ENCODE measurements at places on chromosomes 1 and 21.

- DNase-seq, result no peak
Measured at GRCh38 chr1:55061706-55062321, 22.5 kb downstream of the PCSK9 start.

DNA sequence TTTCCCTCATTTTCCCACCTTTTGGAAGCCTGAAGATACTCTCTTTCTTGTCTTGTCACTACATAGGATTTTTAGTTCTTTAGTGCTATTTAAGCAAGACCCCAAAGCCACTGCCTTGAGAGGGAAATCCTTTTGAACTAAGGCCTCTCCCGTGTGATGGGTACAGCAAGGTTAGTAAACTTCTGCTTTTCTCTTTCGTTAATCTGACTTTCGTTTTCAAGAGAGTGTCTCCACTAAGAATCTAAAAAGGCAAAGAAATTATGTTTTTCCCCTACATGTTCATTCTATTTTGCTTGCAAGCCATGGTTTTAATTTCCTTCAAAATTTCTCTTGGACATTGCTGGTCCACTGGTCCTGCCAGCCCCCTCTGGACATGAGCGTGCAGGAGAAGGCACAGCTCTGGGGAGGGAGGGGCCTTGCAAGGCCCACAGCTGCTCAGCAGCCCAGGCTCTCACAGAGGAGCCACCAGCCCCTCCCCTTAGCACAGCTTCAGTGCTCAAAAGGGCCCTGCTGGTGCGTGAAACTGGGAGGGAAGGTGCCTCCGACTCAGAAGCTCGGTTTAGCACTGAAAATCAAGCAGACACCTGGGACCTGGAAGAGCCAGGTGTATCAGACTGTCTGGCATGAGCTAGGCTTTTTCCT, 210.9 kb upstream of the GALNT2 start:
- peak; percentile 12 for DNase-seq

GRCh38 chr1:212507369-212507768, 74.6 kb downstream of the NENF start:
- no peak for DNase-seq

- DNase-seq, result no peak
Measured at GRCh38 chr21:42040411-42041180, 30.4 kb upstream of the ZBTB21 start.

DNA sequence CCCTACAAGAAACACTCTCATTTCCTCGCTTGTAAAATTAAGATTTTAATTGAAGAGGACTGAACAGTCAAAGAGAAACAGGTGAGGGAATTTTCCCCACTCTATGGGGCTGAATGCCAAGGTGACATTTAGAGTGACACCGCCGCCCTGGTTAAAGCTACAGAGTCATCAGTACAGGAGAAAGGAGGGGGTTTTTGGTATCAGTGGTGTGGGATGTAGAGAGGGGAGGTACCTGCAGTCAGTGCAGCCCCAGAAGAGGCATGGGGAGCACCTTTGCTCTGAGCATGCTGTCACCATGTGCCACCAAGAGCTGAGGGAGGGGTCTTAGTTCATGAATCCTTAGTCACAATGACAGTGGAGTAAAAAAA, 2.8 kb downstream of the DIRAS3 start:
- DNase-seq, result no peak

- DNase-seq, result no peak
Measured at GRCh38 chr21:37206496-37206895, 60.6 kb downstream of the VPS26C start.

DNA sequence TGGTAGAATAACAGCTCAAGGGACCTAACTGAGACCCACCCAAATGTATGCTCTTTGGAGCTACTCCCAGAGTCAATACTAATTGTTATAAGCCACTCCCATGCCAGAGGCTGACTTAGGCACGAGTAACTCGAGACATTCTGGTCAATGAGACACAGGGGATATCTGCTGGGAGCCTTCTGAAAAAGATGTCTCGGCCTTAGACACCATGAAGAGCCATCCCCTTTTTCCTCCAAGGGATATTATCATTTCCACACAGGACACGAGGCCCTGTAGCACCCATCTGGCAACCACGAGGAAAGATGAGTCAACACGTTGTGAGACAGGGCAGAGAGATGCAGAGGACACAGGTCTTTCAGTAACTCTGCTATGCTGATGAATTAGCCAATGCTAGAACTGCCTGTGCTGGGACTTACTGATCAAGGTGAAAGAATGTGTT, 30.7 kb downstream of the ITPKB start:
- no peak for DNase-seq

DNA sequence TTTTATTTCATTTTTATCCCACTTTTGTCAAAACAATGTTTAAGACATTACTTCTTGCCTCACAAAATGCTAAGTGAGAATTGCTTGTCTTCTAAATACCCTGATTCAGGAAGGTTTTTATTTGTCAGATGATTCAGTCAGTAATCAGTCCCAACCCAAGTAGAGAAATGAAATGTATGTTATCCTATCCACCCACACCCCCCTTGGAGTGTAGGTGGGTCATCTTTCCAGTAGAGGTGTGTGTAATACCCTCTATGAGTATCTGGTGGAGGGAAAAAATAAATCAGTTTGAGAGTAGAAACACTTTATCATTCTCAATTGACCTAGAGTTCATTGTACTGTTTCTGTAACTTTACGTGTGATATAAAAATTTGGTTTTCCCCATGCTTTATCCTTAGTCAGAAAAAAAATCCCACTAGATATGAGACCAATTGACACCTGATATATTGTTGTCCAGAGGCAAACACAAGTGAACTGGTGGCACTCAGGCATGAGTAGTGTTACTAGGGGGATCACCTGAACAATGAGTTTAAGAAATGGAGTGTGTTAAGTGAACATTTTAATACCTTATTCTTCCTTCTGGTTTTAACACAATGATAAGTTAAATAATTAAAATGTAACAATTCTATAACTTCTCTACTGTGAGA, 153.8 kb upstream of the C1orf105 start:
- DNase-seq, result no peak

DNA sequence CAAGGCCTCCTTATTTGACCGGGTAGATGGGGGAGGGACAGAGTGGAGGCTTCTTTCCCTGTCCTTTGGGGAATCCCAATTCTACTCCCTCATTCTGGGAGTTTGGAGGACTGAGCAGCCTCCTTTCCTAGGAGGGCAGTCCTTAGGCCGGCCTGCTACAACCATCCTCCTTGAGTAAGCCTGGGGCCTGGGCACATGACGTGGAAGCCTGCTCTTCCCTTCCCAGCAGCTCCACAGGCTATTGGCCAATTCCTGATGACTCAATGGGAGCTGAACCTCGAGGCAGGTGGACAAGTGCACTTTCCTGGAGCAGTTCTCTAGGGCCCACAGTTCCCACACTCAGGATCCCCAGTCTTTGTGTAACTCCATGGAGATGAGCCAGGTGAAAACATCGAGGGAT, 3.1 kb downstream of the KCNA10 start:
- no peak for DNase-seq
